ENCODE measurements at places on chromosomes 16 and 17.

GRCh38 chr17:47720754-47721533 is 12.1 kb upstream of the TBX21 start:
- no peak for DNase-seq

GRCh38 chr16:71464231-71464630 is 2.2 kb upstream of the ZNF23 start:
- DNase-seq: no peak

GRCh38 chr17:27404676-27405075 is 51.6 kb upstream of the KSR1 start:
- no peak for DNase-seq

- no peak for DNase-seq
Measured at GRCh38 chr17:804541-805435, 22.6 kb downstream of the MRM3 start.

GRCh38 chr17:557371-557770 is 157.3 kb downstream of the VPS53 start:
- DNase-seq: no peak

- no peak for DNase-seq
Measured at GRCh38 chr17:21140911-21141310, 14.1 kb downstream of the DHRS7B start.

- peak; percentile 31 for DNase-seq
Measured at GRCh38 chr16:57084257-57084770, 8.1 kb upstream of the CPNE2 start.

DNA sequence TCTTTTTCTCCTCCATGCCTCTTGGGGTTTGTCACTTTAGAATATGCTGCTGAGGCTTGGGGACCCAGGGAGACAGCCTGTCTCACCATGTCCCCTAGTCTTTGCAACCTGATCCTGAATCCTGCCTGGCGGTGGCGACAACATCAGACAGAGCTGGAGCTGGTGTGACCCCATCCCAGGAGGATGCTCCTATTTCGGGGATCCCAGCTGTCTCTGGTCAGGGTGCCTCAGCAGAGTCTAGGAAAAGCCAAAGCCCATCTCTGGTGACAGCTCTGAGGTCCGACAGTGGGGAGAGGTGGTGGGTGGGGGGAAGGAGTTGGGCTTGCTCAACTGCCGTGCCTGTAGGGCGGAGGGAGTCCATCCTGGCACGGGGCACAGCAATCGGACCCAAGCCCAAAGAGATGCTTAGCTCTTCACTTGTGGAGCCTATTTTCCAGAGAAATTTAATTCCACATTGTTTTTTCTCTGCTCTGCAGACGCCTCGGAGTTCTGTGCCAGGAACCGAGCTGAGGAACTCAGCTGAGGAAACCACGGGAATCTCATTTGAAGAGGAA is 10.3 kb upstream of the TNS4 start:
- DNase-seq: no peak

DNA sequence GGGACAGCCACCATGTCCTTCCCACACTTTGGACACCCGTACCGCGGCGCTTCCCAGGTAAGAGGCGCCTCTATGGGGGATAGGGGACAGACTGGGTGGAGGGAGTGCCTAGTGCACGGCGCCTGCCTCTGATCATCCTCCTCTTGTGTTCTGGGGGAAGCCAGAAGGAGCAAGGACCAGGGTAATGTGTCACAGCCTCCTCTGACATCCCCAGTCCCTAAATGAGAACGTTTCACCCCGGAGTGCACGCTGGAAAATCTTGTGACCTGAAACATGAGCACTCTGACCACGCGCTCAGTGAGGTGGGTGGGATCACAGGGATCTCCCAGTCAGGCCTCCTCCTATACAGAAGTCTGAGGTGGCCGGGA is 1.1 kb downstream of the IRX6 start:
- DNase-seq: no peak

GRCh38 chr17:13940858-13941665 is 128.2 kb upstream of the COX10 start:
- DNase-seq: no peak

DNA sequence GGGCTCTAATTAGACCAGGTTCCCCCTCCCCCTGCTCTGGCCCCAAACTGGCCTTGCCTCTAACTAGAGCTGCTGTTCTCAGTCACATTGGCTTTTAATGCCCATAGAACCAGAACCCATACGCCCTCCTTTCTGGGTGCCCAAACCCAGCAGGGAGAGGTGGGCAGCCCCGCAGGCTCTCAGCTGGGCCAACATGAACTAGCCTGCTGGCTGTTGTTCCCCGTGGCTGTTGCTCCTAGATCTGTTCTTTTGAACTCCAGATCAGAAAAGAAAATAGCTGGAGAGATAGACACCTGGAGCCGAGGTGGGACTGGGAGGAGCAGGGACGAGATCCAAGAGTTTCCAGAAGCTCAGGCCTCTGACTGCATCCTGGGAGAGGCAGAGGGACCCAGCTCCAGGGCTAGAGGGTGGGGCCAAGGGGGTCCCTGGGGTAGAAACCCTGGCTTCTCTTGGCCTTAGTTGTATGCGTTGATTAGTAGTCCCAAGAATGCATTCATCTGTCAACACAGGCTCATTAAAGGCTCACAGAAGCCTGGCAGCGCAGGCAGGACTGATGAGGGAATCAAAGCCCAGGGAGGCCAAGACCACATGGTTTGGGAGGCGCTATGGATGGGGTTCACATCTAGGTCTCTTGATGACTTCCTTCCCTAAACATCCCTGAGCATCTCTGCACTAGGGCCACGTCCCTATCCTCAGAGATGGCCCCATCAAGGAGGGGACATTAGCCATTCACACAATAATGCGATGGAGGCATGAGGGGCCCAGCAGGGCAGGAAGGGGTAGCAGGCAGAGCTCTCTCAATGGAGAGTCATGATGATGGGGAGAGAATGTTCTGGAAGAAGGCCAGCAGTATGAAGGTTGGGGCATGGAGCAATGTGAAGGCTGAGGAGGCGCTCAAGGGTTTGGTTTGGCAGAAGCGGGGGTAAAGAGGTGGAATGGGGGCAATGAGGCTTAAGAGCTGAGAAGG is 1.3 kb upstream of the CPSF4L start:
- no peak for DNase-seq

- peak; percentile 21 for DNase-seq
Measured at GRCh38 chr17:77924757-77925336, 33.7 kb upstream of the TNRC6C start.

DNA sequence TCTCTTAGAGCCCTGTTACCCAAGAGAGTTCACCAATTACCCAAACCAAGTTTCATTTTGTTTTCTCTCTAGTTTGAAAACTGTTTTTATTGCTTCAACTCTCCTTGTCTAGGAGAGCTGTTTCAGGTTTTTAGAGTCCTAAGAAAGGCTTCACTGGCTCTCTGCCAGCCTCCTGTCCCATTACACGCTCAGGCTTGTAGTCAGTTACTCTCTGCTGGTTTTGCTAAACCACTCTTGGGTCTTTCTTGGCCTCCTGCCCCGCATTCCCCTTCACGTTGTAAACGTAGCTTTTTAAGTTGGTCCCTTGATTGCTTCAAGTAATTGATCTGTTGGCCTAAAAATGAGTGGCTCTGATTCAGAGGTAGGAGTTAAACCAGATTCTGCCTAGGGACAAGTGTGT is 529.1 kb downstream of the MAF start:
- DNase-seq: no peak
